ENCODE measurements at places on chromosomes 2 and 18. TPM values are rescaled to one million over a fixed set of nuclear protein-coding genes. Genes with fewer than 3 reads are reported as not detected.
A peak's percentile ranks its signal among the peaks of the same experiment; 100 is the strongest.

GRCh38 chr18:46668135-46668534 is 11.1 kb upstream of the LOXHD1 start:
- DNase-seq = no peak

MITD1 gene
- 19.6 TPM for total RNA-seq

GRCh38 chr2:170170281-170171040 is 7.5 kb upstream of the MYO3B start:
- DNase-seq = no peak

MC5R gene
- 2.9 TPM for total RNA-seq

- no peak for DNase-seq
Observed at GRCh38 chr2:194723446-194723845, 933.6 kb upstream of the SLC39A10 start.

DNA sequence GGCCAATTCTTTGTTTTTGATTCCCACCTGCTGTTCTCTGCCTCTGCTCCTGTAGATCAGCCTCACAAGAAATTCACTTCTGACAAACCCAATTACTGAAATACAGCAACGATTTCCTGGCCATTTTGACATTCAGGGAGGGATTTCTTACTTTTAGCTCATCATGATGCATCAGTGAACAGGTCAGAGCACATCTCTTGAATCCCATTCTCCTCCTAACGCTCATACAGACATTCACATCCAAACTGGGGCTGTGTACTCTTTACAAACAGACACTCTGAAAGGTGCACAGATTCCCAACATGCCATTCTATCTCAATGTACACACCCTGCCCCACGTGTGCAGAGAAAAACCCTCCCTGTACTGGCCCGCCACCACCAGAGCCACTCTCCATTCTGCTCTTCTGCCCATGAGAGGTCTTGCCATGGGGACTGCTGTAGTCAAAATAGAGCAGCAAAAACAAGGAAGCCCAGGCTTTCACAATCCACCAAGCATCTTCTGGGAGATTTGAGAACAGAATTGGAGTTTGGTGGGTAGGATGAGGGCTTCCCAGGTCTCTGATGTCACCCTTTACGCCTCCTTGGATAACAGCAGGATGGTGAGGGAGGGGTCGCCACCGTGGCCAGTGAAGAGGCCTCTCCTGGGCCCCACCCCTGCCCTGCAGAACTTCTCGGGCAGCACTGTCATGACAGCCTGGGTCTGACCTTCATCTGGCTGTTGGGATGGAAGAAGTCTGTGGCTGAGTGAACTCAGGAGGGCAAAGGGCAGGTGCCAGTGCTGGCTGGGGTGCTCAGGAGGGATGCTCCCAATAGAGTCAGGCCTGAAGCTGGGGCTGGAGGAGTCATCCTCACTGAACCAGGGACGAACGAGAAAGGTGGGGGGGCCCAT is 41.9 kb upstream of the ZFP36L2 start:
- DNase-seq = no peak

- no peak for DNase-seq
Observed at GRCh38 chr18:64791236-64791635, 642.3 kb upstream of the LINC00305 start.

ABCG5 gene
- total RNA-seq = not detected

GRCh38 chr2:142545036-142545435 is 332.4 kb upstream of the KYNU start:
- no peak for DNase-seq

- DNase-seq = peak; percentile 40
Observed at GRCh38 chr2:176454893-176455815, 185.9 kb downstream of the MTX2 start.

- DNase-seq = no peak
Observed at GRCh38 chr2:7825591-7826312, 856.1 kb upstream of the ID2 start.

ASTL gene
- total RNA-seq = not detected

TACR1 gene
- total RNA-seq = 1.2 TPM

GRCh38 chr2:43269074-43269572 is 42.7 kb upstream of the ZFP36L2 start:
- DNase-seq = peak; percentile 37

DNA sequence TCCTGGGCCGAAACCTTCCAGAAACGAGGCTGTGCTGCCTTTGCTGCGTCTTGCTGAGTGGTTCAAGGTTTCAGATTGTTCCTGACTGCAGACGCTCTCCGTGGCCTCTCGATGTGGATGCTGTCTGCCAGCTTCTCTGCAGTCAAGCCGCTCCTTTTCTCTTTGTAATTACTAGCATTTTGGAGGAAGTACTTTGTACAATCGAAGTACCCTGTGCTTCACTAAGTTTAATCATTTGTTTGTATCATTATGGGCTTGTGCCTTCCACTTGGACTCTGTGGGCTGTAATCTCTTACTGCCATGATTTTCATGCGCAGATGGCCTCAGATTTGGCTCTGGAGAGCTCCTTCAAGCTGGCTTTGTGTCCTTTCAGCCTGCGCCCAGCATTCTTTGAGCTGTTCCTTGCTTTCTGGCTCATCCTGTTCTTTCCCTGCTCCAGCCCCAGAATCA is 49.3 kb downstream of the TRAF3IP1 start:
- DNase-seq = no peak

GRCh38 chr2:116922414-116922813 is 892.1 kb upstream of the DDX18 start:
- no peak for DNase-seq

GRCh38 chr2:215392164-215392563 is 43.7 kb downstream of the FN1 start:
- DNase-seq = no peak

THSD7B gene
- 13.9 TPM for total RNA-seq

GRCh38 chr2:98771264-98771663 is 40.3 kb upstream of the MGAT4A start:
- no peak for DNase-seq

COL3A1 gene
- total RNA-seq = 88.0 TPM

DNA sequence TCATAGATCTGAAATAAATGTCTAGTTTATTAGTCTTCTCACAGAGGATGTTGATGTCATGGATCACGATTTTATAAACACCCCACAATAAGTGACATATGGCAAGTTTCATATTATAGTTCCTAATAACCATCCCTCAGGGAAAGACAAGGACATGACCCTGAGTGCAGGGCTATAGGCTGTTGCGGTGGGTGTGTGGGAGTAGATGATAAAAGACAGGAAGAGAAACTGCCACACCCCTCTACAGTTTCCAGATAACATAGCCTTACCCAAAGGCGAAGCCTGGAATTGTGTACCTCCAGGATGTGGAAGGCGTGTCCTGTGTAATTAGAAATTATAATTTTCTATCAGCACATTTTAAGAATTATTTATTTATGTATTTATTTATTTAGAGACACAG is 2.4 kb upstream of the NEDD4L start:
- no peak for DNase-seq

REEP1 gene
- total RNA-seq = 147 TPM

Data from frontal cortex (tissue), 4 donors.